HCT116 (cell line): ENCODE measurements at places on chromosomes 11 and 22.

DNA sequence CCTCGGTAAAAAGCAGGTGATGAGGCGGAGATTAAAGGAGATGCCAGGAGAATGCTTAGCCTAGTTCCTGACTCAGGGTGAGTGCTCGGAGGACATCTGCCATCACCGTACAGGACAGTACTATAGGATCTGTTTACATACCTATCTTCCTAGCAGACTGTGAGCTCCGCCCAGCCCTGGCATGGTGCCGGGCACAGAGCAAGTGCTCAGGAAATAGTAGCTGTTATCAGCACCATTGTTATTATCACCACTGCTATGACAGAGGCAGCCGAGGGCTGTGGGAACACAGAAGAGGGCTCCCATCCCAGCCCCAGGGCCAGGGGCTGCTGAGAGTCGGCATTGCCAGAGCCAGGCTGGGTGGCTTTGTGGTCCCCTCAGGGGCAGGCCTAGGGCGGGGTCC is 642 bp upstream of the SEPTIN3 start:
- DNase-seq: no peak

DNA sequence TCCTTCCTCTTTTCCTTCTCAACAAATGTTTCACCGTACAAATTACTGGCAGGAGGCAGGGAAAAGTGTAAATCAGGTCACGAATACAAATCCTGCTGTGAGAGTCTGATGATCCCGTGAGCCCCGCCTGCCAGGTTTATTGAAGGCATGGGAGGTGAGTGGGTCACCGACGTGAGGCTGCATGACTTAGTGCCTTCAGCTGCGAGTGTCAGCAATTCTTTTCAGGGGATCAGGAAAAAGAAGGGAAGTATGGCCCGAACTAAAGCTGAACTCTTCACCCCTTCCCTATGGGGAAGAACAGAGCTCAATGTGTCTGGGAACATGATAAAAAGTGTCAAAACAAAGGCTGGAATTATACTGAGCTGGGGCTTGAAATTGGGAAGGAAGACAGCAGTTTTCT is 166.2 kb downstream of the OPCML start:
- no peak for DNase-seq

GRCh38 chr22:33996824-33997223 is 76.5 kb upstream of the LARGE1 start:
- no peak for DNase-seq

DNA sequence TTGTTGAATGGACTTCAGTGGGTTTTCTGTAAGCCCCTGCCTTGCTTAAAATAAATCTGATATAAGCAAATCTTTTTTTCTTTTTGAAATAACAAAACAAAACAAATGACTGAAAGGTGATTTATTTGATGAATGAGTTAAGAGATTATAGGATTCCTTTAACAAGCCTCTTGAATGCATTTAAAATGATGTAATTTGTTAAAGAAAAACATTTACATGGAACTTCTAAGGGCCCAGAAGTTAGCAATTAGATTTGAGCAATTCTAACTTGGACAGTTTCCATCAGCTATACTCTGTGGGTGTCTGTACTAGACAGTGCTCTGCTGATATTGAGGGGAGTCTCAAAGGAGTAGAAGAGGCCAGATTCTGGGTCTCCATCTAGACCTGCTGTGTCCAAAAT is 143.5 kb upstream of the RAG2 start:
- DNase-seq: no peak
